ENCODE measurements at places on chromosomes 1 and 21. TPM values are rescaled to one million over a fixed set of nuclear protein-coding genes. Genes with fewer than 3 reads are reported as not detected.

Gene HFM1
- total RNA-seq, result not detected

Gene TSPEAR
- total RNA-seq, result not detected

Gene RGS13
- total RNA-seq, result 3.9 TPM

DNA sequence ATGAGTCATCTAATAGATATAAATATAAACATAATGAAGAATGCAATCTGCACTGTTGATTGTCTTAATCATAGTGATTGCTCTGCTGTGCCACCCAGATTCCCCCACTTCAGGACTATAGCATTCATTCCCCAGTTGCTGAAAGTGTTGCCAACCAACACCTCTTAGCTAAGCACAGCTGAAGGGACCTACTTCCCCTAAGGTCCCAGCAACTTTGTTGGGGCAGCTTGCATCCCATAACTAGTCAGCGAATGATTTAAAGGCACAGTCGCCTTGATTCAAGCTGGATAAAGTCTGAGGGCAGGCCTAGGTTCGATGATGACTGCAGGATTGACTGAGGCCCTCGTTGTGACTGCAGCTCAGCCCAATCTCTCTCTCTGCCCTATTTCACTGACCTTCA lies 14.3 kb upstream of the RGS1 start:
- no peak overlapping the region for H3K4me3 ChIP-seq
- DNase-seq, result no peak
- H3K4me1 ChIP-seq, result no peaks in the 10 kb centered on the region
- no peak overlapping the region for H3K27ac ChIP-seq
- no peaks in the 10 kb centered on the region for H3K27me3 ChIP-seq

DNA sequence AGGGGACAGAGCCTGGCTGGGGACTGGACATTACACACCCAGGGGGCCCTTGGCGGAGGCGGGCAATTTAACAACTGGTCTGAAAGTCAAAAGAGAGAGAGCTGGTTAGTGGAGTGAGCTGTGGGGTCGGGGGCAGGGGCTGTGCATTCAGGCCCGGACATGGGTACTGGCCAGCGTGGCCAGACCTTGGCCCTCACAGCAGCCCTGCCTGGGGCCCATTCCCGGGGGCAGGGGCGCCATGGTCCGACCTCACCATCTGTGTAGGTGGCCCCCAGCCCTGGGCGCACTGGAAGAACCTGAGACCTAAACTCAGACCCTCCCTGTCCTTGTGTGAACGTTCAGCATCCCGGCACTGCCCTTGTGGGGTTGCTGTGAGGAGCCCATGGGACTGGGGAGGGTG lies 5.0 kb downstream of the CLDN19 start:
- no peaks in the 10 kb centered on the region for H3K4me1 ChIP-seq
- H3K27ac ChIP-seq, result no peak overlapping the region
- DNase-seq, result no peak
- no peak overlapping the region for H3K4me3 ChIP-seq
- H3K27me3 ChIP-seq, result no peaks in the 10 kb centered on the region
- H3K36me3 ChIP-seq, result no peaks in the 10 kb centered on the region

- peaks cover 100% of the 10 kb centered on the region for H3K36me3 ChIP-seq
- H3K4me1 ChIP-seq, result no peaks in the 10 kb centered on the region
- DNase-seq, result no peak
- no peak overlapping the region for H3K4me3 ChIP-seq
- no peaks in the 10 kb centered on the region for H3K27me3 ChIP-seq
- H3K27ac ChIP-seq, result no peak overlapping the region
These were observed 28.7 kb downstream of the LRRC71 start for GRCh38 chr1:156949127-156949526.

All from stomach (tissue), 19 donors.